ENCODE measurements at places on chromosomes 7 and 10.

GRCh38 chr10:15313047-15313446, 58.0 kb downstream of the FAM171A1 start:
- no peak for DNase-seq

DNA sequence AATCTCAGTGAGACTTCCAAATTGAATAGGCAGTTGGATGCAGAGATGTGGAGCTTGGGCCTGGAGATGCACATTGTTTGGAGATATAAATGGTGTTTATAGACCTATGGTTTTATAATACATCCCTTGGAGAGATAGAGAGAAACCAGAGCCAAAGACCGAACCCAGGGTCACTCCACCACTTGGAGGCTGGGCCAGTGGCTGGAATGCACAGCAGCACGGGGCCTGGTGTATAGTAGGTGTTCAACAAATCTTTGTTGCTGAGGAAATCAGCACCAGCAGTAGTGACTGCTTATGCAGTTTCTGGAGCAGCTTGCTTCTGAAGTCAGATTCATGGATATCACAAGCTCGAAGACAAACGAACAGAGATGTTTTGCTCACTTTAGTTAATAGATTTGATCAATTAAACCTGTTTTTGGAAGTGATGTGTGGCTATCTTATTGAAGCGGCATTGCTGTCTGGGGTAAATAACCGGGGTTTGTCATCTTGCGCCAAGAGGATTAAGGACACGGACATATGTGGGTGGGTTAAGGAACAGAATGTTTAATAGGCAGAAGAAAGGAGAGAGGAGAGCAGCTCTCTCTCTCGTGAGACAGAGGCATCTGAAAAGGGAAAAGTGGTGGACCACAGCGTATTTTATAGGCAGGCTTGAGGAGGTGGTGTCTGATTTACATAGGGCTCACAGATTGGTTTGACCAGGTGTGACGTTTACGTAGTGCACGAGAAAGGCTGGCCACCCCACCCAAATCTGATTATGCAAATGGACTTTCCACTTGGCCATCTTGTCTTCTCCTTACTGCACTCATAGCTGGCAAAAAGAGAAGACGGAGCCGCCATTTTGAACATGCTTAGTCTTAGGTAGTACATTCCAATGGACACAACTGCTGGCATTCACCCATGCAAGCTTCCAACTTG, 11.1 kb downstream of the RBP4 start:
- DNase-seq, result no peak

DNA sequence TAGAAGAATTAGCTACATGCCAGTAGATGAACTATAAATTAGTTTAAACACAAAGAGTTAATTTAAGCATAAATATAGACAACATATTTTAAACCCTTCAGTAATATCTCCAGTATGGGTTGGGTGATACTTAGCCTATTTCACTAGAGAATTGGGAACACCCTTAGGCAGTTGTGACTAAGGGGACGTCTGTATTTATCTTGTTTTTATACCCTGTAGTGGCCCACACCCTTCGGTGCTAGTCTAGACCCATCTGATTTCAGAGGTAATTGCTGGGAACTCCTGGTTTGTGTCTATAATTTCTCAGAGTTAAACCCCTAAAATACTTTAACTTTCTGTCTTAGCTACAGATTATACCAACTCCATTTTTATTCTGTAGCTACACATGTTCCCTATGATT, 11.5 kb upstream of the STEAP4 start:
- DNase-seq, result no peak

GRCh38 chr7:13998866-13999265, 9.4 kb upstream of the ETV1 start:
- DNase-seq, result no peak

GRCh38 chr7:97064972-97065587, 40.4 kb upstream of the DLX5 start:
- no peak for DNase-seq

DNA sequence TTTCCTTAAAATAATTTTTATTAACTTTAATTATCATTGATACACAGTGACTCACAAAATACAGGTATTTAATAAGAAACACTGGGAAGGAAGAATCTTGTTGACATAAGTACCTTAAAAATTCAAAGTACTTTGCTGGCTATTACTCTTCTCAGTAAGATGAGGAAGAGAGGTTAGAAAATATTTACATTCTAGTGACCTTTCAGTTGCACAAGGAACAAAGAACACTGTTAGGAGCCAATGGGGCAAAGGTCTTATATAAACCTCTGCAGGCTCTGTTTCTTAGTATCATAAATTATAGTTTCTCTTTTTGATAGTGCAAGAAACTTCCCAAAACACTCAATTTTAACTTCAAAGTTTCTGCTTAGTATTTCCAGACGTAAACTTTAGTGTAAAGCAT, 4.8 kb upstream of the TAX1BP1 start:
- no peak for DNase-seq

DNA sequence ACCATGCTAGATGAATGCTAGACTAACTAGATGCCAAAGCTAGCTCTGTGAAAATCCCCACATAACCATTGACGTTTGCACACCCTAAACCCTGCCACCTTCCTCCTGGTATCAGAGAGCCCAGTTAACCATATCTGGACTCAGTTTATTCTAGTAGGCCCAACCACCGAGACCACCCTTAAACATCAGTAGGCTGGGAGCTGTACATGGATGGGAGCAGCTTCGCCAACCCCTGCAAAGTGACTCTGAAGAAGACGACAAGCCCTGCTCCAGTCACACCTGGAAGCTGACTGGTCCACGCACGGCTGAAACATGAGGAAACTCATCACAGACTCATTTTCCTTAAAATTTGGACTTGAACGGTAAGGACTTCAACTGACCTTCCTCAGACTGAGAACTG, 4.4 kb upstream of the CYREN start:
- DNase-seq, result no peak

DNA sequence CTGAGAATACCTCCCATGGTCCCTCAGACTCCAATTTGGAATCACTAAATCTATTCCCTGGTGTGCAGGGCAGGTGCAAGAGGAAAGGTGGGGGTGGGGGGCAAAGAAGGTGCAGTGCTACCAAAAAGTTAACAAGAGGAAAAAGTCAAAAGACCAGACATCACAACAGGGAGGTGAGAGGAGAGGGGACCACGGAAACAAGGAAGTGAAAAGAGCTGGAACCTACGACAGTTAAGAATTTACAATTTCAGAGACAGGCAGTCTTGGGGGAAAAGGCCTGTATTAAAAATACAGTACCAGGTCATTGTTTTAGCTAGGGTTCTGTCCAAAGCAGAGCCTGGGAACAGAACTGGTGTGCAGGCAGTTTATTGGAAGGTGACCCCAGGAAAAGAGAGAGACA, 14.6 kb downstream of the ITGB1 start:
- DNase-seq, result no peak

GRCh38 chr10:124708922-124709520, 35.2 kb downstream of the FAM53B start:
- no peak for DNase-seq

DNA sequence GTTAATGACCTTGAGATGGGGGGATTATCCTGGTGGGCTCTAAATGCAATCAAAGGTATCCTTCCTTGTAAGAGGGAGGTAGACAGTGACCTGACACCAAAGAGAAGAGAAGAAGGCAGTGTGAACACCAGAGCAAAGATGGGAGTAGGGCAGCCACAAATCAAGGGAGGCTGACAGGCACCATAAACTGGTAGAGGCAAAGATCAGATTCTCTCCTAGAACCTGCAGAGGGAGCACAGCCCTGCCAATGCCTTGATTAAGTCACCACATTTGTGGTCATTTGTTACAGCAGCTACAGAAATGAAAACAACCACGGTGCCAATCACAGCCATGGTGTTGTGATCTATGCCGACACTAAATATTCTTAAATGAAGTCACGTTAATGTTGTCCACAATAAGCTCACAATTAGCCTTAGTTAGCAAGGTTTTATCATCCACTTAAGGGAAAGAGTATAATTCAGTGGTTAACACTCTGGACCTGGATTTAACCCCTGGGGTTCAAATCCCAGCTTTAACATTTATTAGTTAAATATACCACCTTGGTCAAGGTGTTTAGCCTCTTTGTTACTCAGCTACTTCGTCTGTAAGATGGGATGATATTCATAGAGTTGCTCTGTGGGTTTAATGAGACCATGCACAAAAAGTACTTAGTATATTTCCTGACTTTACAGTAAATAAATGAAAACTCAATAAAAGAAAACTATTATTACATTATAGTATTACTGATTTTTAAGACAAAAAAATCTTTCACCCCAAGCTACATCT, 70.8 kb downstream of the SGMS1 start:
- DNase-seq, result no peak

DNA sequence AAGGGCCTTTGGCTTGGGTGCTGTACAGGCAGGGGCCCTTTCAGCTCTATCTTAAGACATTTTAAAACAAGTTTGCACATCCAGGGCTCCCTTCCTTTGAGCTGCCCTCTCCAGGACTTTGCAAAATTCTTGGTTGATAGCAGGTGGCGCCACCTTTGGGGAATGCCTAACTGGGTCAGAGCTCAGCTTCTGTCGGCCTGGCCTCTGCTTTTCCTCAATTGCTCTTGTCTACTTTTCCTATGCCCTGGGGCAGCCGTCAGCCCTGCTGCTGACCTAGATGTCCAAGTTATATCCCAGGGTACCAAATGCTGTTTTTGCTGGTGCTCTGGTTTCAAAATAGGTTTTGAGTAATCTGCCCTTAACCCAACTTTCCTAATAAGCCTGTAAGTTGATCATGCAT, 65.8 kb downstream of the APBB1IP start:
- no peak for DNase-seq

- no peak for DNase-seq
Measured at GRCh38 chr10:12241810-12242529, 46.0 kb downstream of the CDC123 start.

- no peak for DNase-seq
Measured at GRCh38 chr7:26105236-26105635, 46.8 kb upstream of the NFE2L3 start.

- DNase-seq, result no peak
Measured at GRCh38 chr7:7349156-7349555, 166.8 kb downstream of the C1GALT1 start.

GRCh38 chr10:90504172-90504571, 353.7 kb downstream of the HTR7 start:
- DNase-seq, result no peak

DNA sequence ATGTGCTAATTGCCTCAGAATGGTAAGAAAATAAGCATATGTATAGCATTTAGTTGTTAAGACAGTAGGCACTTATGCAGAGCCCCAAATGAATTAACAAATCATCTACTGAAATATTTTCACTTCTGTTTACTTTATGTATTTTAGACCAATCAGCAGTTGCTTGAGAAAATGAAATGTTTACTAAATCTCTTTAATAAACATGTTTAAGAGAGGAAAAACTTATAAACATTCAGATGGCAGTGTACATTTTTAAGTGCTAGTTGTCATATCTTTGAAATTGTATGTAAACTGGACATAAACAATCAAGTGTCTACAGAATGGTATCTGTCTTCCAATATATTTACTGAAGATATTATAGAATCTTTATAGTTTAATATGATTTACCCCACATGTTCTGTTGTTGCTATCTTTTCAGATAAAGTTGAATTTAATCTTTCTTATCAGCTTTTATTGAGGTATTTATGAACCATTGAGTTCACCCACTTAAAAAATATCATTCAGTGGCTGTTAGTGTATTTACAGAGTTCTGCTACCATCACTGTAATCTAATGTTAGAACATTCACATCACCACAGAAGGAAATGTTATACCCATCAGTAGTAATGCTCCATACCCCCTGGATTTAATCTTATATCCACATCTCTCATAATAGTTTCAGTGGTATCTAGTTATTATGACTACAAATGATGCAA, 264.3 kb downstream of the ADK start:
- no peak for DNase-seq

GRCh38 chr10:14405076-14406065, 74.6 kb upstream of the FRMD4A start:
- no peak for DNase-seq

GRCh38 chr10:52619052-52619451, 153.5 kb downstream of the MBL2 start:
- DNase-seq, result no peak

DNA sequence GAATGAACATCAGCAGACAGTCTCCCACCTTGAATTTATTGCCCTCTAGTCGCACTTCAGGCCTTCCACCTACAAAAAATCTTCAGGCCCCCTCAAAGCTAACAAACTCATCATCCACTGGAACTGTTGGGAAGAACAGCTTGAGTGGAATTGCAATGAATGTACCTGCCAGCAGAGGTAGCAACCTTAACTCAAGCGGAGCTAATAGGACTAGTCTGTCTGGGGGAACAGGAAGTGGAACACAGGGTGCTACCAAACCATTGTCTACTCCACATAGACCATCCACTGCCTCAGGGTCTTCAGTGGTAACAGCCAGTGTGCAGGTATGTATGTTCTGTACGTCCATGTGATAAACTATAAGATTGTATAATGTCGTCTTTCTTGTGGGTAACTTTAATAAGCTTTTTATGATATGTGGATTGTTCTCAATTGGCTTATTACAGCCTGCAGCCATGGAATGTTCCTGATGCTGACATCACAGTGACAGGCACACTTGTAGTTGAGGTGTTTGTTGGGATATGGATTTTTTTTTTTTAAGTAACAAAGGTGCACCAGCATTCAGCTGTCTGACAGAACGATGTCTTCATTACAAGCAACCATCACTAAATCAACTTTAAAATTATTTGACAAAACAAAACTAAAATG, 53.3 kb downstream of the UBN2 start:
- DNase-seq, result no peak

Data from osteocyte (in vitro differentiated cells).